ENCODE measurements at places on chromosomes 7 and 10.

GRCh38 chr7:70349819-70350218 is 751.5 kb downstream of the AUTS2 start:
- no peak for DNase-seq

GRCh38 chr7:111633878-111634277 is 71.6 kb upstream of the IMMP2L start:
- DNase-seq: no peak

- DNase-seq: peak; percentile 87
Measured at GRCh38 chr7:5677538-5678294, 103.7 kb downstream of the RNF216 start.

GRCh38 chr10:133276435-133277201 is at the start of gene ADAM8:
TSS of gene ADAM8 (minus strand) at chr10:133276868. CDS start at chr10:133276817, 51 bp downstream.
- DNase-seq: no peak

DNA sequence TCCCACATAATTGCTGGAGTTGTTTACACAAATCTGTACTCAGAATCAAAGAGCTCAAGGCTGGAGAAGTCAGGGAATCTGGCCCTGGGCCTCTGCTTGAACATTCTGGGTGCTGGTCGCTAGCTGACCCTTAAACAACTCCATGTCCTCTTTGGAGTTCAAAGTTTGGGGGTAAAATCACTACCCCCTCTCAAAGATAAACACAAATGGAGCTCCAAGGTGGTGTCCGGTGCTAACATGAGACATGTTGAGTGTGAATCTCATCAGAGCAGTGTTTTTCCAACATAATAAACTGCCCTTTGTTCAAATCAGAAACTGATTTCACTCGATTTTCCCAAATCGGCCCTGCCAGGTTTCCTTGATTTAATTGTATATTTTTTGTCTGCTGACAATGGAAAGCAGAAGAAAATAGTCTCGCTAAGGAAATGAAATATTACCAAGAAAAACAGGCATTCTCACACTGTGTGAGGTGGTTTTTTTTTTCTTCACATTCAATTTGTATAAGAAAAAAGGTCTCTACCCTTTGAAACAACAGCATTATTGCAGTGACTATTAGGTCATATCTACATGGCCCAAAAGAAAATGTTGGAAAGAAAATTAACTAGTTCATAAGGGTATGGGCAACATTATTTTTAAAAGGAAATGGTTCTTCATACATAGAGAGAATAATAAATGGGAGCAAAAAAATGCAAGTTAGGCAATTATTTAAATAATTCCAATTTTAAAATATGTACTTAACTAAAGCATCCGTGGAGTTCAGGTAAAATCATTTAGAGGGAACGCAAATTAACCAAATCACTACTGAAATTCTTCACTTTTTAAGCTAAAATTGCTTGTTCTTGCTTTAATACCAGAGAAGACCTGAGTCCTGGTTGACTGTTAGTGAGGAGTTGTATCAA is 56.1 kb upstream of the CAPZA2 start:
- DNase-seq: no peak

- no peak for DNase-seq
Measured at GRCh38 chr10:96651998-96652431, 65.2 kb upstream of the TM9SF3 start.

GRCh38 chr10:92822964-92823363 is 25.4 kb upstream of the EXOC6 start:
- peak; percentile 38 for DNase-seq

GRCh38 chr7:98831641-98832221 is 38.1 kb downstream of the TMEM130 start:
- DNase-seq: peak; percentile 36

- peak; percentile 16 for DNase-seq
Measured at GRCh38 chr7:124667312-124668153, 98.1 kb downstream of the GPR37 start.

- DNase-seq: no peak
Measured at GRCh38 chr7:17069146-17069545, 187.4 kb upstream of the AGR3 start.

DNA sequence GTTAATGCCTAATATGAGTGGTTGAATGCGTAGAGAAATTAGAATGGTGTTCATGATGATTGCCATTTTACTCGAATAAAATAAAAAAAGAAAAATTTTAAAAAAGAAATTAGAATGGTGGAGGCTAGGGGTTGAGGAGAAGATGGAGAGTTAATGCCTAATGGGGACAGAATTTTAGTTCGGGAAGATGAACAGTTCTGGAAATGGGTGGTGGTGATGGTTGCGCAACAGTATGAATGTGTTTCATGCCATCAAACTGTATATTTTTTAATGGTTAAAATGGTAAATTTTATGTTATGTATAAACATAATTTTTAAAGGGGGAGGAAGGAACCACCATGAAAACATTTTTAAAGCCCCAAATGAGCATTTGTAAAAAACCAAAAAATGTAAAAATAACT is 140.1 kb upstream of the AGK start:
- no peak for DNase-seq

DNA sequence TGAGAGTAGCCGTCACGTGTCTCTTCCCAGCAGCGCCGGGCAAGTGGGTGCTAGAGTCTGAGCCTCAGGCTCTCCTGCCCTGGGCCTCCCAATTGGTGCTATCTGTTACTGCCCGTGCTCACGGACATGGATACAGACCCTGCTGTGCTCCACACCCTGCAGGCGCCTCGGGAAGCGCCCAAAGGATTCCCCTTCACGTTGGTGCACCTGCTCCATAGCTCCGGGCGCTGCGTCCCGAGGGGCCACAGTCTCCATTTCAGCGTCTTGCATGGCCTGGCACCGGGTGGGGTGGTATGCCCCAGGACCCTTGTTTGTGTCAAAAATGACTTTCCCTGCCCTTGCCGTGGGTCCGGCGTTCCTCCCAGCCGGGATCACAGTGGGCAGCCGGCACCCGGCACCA is 13.8 kb upstream of the ZNF212 start:
- DNase-seq: no peak

GRCh38 chr10:77716458-77717317 is 79.1 kb upstream of the KCNMA1 start:
- DNase-seq: peak; percentile 48

- no peak for DNase-seq
Measured at GRCh38 chr10:101774589-101775272, 1.2 kb downstream of the FGF8 start.

DNA sequence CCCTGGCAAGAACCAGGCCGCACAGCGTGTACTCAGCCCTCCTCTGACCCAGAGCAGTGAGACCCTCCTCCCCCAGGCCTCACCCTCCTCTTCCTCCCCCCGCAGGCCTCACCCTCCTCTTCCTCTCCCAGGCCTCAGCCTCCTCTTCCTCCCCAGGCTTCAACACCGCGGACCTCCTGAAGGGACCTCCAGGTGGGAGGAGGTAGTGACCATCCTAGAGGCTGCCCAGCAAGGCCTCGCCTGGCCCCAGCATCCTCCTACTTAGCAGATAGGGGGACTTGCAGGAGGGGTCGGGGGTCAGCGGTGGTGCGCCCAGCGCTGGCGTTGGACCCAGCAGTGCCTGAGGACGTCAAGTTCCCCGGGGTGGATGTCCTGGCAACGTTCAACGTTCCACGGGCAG is 270.8 kb downstream of the ELFN1 start:
- DNase-seq: no peak

GRCh38 chr10:110360857-110361474 is 56.2 kb upstream of the SMNDC1 start:
- no peak for DNase-seq

- no peak for DNase-seq
Measured at GRCh38 chr10:71797533-71798307, 24.4 kb upstream of the VSIR start.

- no peak for DNase-seq
Measured at GRCh38 chr10:88108115-88108610, 244.7 kb downstream of the PTEN start.

Measured in fibroblast of villous mesenchyme (primary cell).